ENCODE measurements at places on chromosomes 4 and X.

DNA sequence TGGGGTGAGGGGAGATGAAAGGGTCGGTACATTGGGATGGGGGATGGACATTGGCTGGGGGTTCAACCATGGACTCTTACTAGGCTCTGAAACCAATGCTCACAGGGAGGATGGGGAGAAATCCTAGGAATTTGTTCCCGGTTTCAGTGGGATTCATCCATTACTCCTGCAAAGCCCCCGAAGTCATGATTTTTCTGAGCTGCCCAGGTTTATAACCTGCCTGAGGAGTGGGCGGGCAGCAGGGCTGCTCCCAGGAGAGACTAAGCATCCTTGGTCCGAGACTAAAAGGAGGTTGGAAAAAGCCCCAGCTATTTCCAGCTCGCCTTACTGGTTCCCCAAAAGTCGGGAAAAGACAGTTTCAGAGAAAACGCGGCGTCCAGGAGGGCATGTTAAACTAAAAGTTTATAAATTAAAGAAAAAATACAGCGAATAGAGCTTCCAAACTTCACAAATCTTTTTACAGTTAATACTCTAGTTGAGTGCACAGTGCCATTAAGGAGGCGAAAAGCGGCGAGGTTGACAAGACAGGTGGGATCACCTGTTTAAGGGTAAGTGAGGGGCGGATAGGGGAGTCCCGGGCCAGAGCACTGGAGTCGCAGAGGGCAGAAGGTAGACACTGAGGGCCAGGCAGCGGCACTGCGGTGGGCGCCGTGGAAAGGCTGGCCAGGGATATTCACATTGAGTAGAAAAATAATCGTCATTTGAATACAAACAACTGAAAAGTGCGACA, 3.7 kb downstream of the NKX3-2 start:
- DNase-seq = no peak

GRCh38 chr4:164902608-164903007, 25.6 kb downstream of the APELA start:
- no peak for DNase-seq

DNA sequence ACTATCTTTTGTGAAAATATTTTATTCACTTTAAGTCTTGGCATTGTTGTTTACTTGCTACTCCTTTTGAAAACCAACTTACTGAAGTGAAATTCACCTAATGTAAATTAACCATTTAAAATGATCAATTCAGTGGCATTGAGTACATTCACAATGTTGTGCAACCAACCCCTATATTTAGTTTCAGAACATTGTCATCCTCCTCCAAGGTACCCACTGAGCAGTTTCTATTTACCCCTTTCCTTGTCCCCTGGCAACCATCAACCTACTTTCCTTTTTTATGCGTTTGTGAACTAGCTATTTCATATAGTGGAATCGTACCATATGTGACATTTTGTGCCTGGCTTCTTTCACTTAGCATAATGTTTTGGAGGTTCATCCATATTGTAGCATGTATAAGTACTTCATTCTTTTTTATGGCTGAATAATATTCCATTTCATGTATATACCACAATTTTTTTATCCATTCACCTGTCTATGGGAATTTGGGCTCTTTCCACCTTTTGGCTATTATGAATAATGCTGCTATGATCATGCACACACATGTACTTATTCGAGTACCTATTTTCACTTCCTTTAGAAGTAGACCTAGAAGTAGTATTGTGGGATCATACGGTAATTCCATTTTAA, 85.0 kb downstream of the WWC2 start:
- DNase-seq = no peak

DNA sequence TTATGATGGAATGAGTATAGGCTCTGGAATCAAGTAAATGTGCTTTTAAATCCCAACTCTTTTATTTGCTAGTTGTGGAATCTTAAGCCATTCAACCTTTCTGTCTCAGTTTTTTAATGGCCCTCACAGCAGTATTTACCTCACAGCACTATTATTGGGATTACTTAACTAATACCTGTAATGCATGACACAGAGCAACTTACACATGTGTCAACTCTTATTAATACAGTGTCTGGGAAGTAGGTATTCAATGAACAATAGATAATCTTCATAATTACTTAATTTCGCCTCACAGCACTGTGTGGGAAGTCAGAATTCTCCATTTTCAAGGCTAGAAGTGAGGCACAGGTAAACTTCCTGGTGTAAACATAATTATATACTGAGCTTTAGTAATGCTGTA, 149.7 kb upstream of the NUDT6 start:
- DNase-seq = no peak
